Stimulated activated CD4-positive, alpha-beta T cell treated with anti-CD3 and anti-CD28 coated beads, Interleukin-4, amount 100 ng/mL, for 1 hour (primary cell): ENCODE measurements at places on chromosomes 3 and 15.
A peak's percentile ranks its signal among the peaks of the same experiment; 100 is the strongest.

DNA sequence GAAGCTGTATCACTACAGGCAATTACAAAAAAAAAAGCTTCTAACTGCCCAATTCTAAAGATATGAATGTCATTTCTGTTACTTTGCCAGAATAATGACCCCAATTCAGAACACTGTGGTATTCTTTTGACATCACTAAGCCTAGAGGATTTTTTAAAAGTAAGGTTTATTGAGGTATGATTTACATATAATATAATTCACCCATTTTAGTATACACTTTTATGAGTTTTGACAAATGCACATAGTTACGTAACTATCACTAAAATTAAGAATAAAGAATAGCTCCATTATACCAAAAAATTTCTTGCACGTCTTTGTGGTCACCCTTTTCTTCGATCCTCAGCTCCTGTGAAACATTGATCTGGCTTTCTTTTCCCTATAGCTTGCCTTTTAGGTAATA is 74.0 kb upstream of the PLSCR5 start:
- DNase-seq, result no peak

DNA sequence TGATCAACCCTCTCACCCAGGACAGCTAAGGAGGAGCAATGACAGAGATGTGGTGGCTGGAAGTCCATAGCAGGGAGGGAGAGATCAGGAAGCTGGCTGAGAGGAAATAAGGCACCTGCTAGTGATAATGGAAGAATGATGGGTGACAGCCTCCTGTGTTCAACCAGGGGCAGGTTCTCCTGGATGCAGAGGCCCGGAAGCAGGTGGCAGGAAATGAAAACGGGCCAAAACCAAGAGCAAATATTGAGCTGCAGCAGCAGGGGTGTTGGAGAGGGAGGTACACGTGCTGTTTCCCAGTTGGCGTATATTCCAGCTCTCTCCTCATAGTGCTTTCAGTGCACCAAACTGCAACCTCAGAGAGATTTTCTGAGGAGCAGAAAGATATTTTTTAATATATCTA is 213.4 kb upstream of the TBL1XR1 start:
- no peak for DNase-seq

DNA sequence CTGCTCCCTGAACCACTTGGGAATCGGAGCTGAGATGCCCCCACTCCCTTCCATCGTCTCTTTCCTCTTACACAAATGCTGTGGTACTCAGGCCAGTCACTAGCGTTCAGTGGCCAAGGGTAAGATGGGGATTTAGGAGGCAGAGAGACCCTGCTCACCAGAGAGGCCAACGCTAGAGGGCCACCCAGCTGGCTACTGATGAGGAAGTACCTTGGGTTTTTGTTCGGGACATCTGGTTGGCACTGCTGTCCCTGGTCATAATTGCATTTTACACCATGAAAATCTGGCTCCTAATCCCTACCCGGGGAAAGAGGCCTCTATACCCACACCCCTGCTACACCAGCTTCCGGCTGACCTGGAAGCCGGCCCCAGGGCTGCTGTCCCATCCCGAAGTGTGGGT is 7.7 kb downstream of the MAP6D1 start:
- DNase-seq, result no peak

- no peak for DNase-seq
Observed at GRCh38 chr3:83524901-83525300, 1433.9 kb upstream of the CADM2 start.

DNA sequence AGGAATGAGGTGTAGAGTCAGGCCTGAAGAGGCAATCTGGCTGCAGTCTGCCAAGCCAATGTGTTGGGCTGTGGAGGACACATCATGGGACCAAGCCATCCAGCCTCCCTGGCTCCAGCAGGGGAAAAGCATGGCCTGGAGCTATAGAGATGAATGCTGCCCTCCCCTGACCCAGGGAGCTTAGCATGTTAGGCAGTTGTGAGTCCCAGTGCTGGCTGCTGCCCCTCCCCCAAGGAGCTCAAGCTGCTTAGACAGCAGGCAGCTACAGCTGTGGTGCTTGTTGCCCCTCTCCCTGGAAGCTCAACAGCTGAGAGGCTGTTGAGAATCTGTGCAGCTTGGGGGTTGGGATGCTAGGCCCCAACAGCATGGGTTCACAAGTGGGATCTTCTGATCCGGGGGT is 85.6 kb upstream of the DNAJC19 start:
- no peak for DNase-seq

GRCh38 chr3:127711021-127711695 is 38.4 kb downstream of the ABTB1 start:
- no peak for DNase-seq

- DNase-seq, result no peak
Observed at GRCh38 chr15:27871078-27871901, 227.8 kb downstream of the OCA2 start.

GRCh38 chr15:89402518-89402805 is 67.8 kb upstream of the POLG start:
- no peak for DNase-seq

GRCh38 chr15:76196269-76197231 is 114.7 kb downstream of the ETFA start:
- no peak for DNase-seq

- no peak for DNase-seq
Observed at GRCh38 chr3:69357196-69357595, 28.7 kb downstream of the FRMD4B start.

DNA sequence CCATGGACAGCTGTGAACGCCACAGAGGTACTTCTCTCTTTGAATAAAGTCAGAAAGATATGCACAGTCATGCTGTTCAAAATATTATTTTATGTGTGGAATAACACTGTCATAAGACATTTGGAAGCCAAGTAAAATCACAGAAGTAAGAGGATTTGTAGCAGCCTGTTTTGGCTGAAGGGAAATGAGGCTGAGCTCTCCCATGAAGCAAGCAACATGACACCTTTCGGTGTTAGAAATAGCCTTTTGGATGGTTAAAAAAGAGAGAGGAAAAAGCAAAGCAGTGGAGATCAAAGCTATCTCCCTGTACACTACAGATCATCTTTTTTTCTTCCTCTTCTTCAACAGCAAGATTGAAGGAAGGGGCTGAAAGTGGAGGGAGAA is 755.3 kb downstream of the ROBO1 start:
- DNase-seq, result no peak

GRCh38 chr3:127770671-127771355 is 51.5 kb downstream of the MGLL start:
- no peak for DNase-seq

GRCh38 chr3:46861605-46862368 is 1.5 kb downstream of the MYL3 start:
- no peak for DNase-seq

GRCh38 chr3:158773845-158774830 is 27.7 kb upstream of the MFSD1 start:
- no peak for DNase-seq

DNA sequence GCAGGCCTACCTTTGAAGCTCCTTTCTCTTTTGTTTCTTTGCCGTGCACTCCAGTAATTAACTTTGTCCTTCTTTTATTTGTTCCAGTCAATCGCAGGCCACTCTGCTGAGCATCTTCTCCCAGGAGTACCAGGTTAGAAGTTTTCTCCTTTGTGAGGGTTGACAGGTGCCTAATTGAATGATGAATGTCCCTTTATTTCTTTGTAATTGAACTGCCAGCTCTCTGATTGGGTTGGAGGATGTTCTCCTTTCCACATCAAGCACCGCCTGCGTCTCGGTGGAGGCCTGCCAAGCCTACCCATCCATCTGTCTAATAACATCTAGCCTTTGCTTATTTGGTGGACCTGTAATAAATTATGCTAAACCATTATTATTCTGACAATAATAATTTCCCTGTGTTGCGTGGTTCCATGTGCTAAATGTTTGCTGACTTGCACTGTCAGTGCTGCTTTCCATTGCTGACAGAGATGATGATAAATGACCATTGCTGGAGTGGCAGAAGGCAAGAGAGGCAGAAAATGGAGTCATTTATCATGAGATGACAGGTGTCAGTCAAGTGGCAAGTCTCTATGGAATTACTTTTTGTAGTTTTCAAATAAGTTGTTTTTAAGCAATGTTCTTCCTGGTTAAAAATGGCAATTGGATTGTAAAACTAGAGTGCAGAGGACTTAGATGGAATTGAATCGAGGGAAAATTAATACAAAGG is 64.9 kb downstream of the CDIN1 start:
- DNase-seq, result no peak

- no peak for DNase-seq
Observed at GRCh38 chr15:29933042-29933803, 111.0 kb upstream of the TJP1 start.

DNA sequence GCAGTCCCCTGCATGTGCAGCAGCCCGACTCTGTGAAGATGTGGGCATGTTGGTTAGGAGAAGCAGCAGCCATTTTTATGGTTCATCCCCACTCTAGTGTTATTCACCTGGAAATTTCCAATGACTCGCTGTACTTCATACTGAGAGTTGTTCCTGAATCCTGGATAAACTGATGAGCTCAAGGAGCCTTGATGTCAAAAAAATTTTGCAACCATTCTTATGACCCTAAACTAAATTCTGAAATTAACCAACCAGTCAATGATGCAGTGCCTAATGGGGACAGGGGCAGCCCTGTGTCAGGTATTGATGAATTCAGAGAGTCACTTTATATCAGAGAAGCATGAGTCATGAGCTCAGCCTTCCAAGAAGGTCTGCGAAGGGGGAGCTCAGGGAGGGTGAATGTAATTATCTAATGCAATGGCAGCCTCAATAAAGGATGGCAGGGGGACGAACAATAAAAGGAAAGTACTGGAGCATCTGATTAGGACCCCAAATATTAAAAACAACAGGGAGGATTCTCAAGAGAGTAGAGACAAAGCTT is 108.4 kb upstream of the VEPH1 start:
- DNase-seq, result no peak

DNA sequence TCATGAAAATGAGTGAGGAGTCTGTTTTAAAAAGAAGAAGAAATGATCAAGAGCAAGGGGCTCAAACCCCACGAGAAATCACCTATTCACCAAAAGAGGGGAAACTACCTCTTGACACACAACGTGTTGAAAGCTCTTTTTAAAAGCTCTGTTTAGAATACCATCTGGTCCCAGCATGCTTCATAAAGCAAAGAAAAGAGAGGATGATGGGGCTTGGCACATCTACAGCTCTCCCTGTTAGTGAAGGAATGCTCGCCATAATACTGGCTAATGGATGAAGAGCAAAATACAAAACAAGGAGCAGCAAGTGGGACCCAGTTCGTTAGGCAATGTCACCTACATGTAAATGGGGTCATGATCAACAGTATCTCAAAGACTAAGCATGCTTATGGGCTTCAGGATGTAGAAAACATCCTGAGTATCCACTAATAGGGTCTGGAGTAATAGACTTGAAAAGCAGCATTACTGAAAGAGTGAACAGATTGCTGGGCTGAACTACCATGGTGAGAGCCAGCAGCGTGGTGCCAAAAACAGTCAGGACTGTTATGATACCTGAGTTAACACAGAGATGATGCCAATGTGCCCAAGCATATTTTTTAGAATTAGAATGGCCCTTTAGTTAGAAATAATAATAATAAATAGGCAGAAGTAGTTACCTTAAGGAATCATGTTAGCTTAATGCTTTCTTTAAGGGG is 159.7 kb upstream of the POU1F1 start:
- no peak for DNase-seq

- peak; percentile 27 for DNase-seq
Observed at GRCh38 chr3:124995460-124995994, 60.3 kb downstream of the HEG1 start.

DNA sequence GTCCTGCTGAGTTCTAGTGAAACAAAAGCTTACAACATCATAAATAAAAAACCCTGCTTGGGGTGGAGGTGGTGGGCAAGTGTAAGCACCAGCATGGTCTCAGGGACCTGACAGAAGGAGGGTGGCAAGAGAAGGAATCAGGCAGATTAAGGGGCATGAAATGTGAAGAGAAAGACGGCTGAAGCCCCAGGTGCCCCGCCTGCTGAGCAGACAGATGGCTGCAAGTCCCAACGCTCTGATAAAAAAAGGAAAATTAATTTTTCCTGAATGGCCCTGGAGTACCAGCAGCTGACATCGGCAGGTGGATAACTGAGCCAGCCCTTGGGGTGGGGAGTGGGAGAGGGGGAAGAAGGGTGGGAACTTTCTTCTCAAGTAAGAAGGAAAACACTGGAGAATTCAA is 137.9 kb downstream of the XXYLT1 start:
- DNase-seq, result no peak

DNA sequence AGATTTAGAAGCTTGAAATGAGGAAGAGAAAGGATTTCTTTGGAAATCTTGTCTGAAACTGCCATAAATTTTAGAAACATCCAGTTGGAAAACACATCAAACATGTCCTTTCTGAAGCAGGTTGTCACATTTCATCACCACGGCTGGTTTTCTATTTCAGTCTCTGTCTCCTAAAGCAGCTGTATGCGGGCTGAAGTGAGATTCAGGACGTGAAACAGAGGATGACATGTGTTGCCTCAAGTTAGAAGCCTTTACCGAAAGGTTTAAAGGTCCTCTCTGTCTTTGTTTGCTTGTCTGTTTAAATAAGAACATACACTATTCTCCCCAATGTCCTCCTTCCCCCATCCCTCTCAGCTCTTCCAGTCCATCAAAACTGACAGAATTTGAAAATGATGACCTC is 141.9 kb downstream of the SQOR start:
- DNase-seq, result no peak

GRCh38 chr3:97821287-97821773 is 481 bp upstream of the CRYBG3 start:
- DNase-seq, result peak; percentile 36

- DNase-seq, result no peak
Observed at GRCh38 chr15:90126596-90127435, 24.5 kb upstream of the IDH2 start.

- no peak for DNase-seq
Observed at GRCh38 chr3:107953722-107954121, 137.1 kb downstream of the CD47 start.

DNA sequence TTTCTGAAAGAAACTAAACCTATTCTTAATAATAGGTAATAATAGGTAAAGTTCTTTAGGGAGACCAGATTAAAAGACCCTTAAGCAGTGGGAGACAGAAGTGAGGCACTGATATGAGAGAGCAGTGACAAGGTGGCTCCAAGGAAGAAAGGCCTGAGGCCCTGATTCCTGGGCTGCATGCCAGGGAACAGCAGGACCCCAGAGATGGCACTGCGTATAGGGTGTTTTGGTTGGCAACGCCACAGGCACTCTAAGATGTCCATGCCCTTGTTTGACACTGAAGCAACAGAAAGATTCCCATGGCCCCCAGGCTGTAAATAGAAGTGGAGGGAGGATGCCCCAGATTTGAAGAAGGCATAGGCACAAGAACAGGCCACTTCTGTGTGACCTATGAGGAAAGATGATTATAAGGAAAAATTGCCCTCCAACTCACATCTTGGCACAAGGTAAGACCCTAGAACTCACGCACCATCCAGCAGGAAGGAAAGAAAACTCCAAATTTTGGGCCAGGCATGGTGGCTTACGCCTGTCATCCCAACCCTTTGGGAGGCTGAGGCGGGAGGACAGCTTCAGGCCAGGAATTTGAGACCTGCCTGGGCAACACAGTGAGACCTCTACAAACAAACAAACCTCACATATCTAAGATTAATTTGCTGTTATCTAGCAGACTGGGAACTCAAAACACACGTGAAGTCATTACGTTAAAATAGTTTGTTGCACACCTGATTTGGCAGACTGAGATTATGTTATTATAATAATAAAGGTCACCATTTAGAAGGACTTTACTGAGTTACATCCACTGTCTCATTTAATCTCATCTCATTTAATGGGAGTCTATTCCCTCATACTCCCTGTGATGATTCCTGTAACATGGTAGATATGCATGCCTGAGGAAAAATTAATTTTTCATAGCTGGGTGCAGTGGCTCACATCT is 10.5 kb upstream of the BLM start:
- DNase-seq, result no peak
